ENCODE measurements at places on chromosomes 5 and 9.
A peak's percentile ranks its signal among the peaks of the same experiment; 100 is the strongest.

GRCh38 chr9:134717924-134718645 lies 76.5 kb downstream of the COL5A1 start:
- no peak for DNase-seq

GRCh38 chr9:87567001-87567400 lies 69.3 kb downstream of the DAPK1 start:
- no peak for DNase-seq

DNA sequence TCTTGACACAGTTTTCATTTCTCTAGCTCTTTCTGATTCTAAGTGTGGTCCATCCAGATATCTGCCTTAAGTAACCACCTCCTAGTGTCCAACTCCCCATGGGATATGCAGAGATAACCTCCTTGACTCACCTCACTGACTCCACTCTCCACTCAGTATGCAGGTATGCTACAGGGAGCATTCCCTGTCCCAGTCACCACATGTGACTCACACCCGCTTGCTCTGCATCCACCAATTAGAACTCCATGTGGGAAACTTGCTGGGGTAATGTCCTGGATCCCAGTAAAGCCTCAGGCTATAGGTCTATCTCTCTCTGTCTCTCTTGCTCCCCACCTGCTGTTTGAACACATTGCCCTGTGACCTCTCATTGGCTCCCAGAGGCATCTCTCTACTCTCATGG lies 563.9 kb downstream of the HTR1A start:
- DNase-seq = no peak

GRCh38 chr9:34986540-34987047 lies 3.0 kb upstream of the DNAJB5 start:
- DNase-seq = peak; percentile 68

DNA sequence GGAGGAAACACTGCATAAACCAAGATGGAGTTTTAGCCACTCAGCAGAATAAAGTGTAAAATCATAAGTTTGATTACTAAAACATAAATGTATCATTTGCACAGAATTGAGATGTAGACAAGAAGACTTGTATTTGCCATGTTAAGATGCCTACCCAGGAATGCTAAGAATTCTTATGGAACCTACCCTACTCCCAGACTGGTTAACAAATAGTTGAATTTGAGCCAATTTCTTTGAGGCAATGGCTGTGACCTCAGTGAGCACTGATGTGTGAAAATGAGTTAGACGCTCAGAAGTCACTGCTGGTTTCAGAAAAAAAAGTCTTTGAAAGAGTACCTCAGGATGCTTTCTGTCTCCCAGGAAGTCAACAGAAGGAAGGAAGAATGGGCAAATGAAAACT lies 95.6 kb downstream of the ESM1 start:
- DNase-seq = no peak

DNA sequence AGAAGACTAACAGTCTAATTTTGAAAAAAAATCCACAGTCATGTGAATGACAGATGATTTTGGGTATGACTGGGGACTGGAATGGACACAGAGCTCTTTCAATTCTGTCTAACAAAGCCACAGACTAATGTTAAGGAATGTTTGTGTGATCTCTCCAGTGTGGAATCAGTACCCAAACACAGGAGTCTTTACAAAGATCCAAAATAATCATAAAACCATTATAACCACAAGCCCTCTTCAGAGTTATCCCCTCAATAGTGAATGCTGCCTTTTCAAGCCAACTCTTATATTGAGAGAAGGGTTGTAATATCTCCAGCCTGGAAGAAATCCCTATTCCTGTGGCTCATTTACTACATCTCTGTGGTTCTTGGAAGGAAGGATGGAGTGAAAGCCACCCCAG lies 552.0 kb upstream of the CLINT1 start:
- DNase-seq = no peak

DNA sequence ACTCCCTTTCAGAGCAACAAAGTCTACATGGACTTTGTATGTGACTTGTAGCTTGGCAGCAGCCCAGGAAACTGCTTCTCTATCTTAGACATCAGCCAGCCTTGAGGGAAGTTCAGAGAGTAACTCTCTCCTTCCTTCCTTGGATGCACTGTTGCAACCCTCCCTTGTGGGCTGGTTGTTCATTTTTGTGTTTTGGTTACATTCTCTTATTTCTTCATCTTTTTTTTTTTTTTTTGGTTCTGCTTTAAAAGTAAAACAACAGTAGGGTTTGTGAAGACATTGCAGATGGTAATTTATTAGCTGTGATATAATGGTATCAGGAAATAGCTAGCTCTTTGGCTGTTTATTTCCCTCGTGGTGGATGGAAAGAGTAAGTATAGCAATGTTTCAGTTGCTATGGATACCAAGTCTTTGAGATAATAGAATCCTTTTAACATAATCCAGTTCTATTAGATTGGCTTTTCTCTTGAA lies 97.9 kb upstream of the MAMDC2 start:
- DNase-seq = peak; percentile 57

DNA sequence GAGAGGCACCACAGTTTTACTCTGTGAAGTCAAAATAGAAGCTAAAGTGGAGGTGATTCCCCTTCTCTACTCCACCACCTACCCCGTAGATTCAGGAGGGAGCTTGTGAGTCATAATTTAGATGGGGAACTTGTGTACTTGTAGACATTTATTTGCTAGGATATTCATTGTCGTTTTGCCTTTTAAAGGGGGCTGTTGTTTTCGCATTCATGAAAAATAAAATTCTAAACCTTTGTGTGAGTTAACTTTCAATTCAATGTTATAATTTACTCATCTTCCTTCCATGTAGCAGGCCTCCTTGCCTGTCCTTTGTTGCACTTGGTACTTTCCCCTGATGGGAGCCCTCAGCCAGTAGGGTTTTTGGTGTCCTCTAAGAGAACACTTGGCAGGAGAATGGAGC lies 22.0 kb downstream of the SECISBP2 start:
- DNase-seq = no peak

GRCh38 chr9:78831726-78832125 lies 534.8 kb downstream of the PSAT1 start:
- DNase-seq = no peak

GRCh38 chr5:96433066-96433447 lies at the start of gene PCSK1:
Gene PCSK1 (minus strand): TSS chr5:96433248. CDS start chr5:96433042, 206 bp downstream.
- no peak for DNase-seq

DNA sequence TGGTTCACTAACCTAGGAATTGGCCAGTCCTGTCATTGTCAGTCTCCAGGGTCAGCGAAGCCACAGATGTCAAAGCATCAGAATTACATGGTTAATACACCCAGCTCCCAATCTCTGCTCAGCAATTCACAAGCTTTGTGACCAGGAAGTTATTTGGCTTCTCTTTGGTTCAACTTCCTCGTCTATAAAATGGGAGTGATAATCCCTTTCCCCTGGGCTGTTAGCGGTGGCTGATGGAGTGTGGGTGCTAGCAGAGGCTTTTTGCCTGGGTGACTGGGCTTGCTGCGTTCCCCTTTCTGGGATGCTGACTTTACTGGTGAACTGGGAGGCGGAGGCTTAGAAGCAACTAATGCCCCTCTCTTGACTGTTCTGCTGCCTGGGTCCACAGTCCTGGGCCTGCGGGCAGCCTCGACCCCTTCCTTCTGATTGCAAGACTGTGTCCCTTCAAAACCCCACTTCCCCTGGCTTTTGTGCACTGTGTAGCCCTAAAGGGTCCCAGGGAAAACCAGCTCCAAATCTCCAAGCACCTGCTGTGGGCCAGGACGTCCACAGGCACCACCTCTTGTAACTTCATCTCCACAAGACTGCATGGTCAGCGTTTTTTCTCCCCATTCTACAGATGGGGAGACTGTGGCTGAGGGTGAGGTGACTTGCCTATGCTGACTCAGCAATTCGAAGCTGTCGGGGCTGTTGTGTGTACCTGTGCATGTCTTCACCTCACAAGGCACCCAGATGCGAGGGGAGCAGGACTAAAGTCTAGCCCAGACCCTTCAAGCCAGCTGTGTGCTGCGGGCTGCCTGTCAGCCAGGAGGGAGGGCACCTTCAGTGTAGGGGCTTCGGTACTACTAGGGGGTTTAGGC lies 45.2 kb upstream of the NEURL1B start:
- DNase-seq = no peak

DNA sequence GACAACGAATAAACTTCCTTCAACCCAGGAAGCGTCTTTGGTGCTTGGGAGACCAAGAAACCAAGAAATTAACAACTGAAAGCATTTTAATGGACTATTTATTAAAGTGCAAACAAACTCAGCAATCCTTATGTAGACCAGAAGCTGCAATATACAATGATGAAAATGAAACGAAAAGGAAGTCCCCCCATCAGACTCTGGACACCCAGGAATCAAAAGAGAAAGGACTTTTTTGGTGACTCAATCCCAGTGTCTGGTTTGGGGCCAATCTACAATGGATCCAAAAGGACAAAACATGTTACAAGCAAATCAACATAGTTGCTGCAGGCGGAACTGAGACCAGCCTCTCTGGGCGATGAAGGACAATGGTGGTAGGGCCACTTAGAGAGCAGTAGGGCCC lies 39.5 kb downstream of the C9orf152 start:
- no peak for DNase-seq

DNA sequence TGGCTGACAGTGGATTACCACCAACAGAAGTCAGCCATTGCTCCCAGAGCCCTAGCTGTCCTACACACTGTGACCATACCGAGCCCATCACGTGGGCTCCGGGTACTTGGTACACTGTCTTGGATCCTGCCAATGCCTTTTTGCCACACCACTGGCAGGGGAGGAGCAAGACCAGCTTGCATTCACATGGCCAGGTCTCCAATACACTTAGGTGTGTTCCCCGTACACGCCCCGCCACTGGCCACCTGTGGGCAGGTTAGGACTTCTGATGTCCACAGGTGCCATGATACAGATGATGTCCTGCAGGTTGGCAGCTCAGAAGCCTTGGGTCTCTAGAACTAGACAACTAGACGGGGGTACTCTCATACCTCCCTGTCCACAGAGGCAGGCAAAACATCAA lies 5.4 kb upstream of the DIPK1B start:
- DNase-seq = no peak

- DNase-seq = no peak
Observed at GRCh38 chr9:70263421-70263820, 4.6 kb downstream of the SMC5 start.

- no peak for DNase-seq
Observed at GRCh38 chr5:62282064-62282463, 23.9 kb upstream of the KIF2A start.

GRCh38 chr5:142495531-142495930 lies 170.7 kb upstream of the SPRY4 start:
- no peak for DNase-seq

DNA sequence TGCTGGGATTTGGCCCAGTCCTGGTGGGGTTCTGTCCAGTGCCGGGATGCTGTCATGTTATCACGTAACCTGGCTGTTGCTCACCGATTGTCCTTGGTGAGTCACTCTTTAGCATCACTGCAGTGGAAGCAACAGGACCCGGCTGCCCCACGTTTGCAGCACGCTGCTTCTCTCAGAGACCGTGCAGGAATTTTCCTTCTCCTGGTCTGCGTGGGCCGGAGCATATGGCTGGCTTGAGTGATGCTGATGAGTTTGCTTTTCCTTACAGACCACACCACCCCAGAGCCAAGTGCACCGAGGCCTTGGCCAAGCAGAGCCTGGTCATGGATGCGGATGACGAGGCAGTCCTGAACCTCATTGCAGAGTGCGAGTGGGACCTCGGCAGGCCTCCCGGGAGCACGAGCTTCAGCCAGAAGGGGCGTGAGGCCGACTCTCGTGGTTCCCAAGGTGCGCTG lies 21.4 kb downstream of the CEP72 start:
- DNase-seq = peak; percentile 35

- DNase-seq = no peak
Observed at GRCh38 chr5:109605207-109605730, 84.5 kb upstream of the MAN2A1 start.

DNA sequence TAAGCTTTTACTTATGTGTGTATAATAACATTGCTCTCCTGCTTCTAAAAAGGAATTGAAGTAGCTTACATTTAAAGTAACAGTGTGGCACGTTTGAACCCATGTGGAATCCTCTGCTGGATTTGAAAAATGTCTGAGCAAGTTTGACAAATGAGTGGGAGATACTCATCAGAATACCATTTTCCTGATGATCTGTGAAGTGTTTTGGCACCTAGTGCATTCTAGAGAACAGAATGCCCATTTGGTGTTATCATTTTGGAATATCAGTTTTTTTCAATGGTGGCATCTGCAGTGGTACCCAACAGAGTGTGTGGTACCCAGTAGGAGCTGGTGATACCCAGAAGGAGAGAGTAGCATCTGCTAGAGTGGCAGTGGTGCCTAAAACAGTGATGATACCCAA lies 471.1 kb downstream of the PLK2 start:
- DNase-seq = no peak

- DNase-seq = no peak
Observed at GRCh38 chr5:159319832-159320231, 10.5 kb downstream of the IL12B start.

- no peak for DNase-seq
Observed at GRCh38 chr9:125812403-125812802, 65.2 kb downstream of the PBX3 start.

- DNase-seq = no peak
Observed at GRCh38 chr5:146447734-146448380, 724 bp downstream of the TCERG1 start.

- DNase-seq = no peak
Observed at GRCh38 chr9:112326194-112326593, 7.2 kb downstream of the PTBP3 start.

DNA sequence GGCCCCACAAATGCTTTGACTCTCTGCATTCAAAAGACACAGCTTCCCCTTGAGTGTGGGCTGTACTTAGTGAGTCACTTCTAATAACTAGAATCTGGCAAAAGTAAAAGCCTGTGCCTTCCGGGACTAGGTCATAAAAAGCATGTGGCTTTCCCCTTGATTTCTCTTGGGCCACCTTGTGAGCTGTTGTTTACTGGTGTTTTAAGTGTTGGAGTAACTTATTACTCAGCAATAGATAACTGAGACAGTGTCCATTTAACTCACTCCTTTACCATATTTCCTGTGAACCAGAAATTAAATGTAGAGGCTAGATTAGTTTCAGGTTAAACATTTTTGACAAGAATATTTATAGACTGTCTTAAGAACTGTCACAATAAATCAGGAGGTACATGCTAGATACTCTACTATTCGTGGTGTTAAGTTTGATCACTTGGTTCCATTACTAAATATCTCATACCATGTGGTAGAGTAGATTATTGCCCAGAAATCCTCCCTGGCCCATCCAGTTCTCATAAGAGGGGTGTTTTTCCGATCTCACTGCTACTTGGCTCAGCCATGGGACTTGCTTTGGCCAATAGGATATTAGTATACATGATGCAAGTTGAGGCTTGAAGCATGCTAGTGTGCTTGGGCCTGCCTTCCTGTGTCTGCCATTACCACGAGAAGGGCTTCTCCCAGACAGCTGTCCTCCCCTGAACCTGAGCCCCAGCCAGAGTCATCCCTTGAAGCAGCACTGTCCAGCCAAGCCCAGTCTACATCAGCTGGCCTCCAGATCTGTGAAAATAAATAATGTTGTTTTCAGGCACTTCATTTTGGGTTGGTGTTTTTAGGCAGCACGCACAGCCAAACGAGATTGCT lies 10.4 kb upstream of the CMBL start:
- no peak for DNase-seq

Measured in Peyer's patch (tissue), 4 donors.